ENCODE measurements at places on chromosomes 2 and 18.

GRCh38 chr2:50594233-50594632 lies 437.7 kb downstream of the NRXN1 start:
- no peak for DNase-seq

GRCh38 chr2:234487356-234487755 lies 9.5 kb downstream of the ARL4C start:
- DNase-seq = no peak

DNA sequence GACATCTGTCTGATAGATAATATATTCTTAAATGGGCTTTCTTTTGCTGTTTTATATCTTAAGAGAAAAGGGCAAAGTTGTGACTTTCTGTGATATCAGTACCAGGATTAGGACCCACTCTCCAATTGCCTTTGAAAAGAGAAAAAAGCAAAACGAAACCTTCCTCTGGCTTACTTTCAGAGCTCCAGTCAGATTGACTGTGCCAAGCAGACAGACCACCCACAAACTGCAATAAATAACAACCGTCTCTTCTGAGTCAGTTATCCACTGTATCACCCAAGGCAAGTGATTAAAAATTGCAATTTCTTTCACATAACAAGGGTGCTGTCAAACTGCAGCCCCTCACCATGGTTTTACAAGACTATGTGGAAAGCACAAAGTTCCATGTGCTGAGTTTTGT lies 230.5 kb upstream of the SETBP1 start:
- DNase-seq = no peak

DNA sequence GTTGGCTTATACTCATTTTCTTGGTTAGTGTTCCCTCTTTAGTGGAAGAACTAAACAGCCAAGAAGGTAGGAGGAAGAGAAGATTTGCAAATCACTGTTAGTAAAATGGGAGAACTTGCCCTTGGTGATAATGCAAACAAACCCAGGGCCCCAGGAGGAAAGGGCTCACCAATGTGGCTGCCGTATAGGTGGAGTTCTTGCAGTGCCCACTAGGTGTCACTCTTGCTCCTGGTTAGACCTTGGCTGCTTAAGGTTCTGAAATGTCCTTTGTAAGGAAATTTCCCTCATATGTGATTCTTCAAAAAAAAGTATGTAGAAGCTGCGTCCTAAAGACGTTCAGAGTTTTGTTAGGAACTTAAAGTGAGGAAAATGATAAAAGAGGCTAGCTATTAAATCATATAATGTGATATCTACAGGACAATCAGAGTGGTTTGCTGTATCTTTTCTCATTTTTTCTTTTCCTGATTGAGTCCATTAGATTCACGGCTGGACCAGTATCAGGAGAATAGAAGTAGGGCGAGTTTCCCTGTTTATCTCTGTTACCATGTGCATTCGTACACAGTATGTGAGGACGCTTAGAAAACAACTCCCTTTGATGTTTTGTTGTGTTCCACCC lies 48.6 kb downstream of the RPIA start:
- peak; percentile 67 for DNase-seq

GRCh38 chr18:24043403-24043802 lies 28.8 kb downstream of the TTC39C start:
- DNase-seq = no peak

- no peak for DNase-seq
These were observed 44.8 kb upstream of the ARHGAP25 start for GRCh38 chr2:68689553-68690537.

DNA sequence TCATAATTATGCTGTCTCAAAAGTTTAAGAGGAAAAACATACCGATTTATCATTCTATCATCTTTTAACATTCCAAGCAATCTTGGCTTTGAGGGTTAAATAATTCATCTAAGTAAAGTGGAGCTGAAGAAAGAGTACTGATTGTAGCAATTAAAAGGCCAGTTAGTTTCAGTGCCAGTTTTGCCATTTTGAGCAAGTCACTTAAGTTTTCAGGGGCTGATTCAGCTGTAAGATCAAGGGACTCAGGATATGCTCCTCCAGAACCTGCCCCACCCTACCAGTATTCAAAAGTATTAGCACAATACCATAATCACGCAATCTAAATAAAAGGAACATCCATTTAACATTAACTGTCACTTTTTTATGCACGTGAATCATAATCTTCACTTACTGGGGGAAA lies 1.9 kb downstream of the SS18 start:
- DNase-seq = no peak

DNA sequence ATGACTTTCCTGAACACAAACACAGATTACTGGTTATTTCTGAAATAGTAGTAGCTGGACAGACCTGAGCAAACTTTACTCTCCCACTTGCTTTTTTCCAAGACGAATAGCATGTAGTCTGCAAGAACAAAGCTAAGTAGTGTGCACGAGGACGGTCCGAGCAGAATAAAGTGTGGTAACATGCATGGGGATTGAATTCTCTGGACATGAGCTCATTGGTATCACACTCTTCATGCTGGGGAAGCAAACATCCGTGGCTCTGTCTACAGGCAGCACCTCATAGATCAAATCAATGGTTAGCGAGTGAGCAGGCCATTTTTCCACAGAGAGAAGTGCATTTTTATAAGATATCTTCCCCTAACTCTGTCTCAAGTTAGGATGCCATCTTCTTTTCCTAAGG lies 164.8 kb upstream of the STK17B start:
- DNase-seq = no peak

- DNase-seq = no peak
These were observed 175.4 kb downstream of the NRP2 start for GRCh38 chr2:205857520-205858237.

DNA sequence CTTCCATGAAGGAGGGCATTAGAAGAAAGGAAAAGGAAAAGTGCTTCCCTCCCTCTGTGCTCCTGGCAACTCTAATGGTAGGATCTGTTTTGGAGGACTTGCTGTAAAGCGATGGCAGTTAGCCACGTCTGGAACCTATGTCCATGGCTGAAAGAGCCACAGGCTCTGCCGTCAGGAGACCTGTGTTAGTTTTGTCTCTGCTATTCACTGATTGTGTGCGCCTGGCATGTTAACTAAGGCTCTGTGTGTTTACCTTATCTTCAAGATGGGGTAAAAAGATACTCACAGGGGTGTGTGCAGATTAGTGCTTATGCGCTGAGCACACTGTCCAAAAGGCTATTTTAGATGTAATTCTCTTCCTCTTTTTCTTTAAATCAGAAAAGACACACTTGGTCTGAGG lies 109.8 kb upstream of the LTBP1 start:
- no peak for DNase-seq

GRCh38 chr2:51014759-51015158 lies 17.2 kb downstream of the NRXN1 start:
- DNase-seq = no peak

DNA sequence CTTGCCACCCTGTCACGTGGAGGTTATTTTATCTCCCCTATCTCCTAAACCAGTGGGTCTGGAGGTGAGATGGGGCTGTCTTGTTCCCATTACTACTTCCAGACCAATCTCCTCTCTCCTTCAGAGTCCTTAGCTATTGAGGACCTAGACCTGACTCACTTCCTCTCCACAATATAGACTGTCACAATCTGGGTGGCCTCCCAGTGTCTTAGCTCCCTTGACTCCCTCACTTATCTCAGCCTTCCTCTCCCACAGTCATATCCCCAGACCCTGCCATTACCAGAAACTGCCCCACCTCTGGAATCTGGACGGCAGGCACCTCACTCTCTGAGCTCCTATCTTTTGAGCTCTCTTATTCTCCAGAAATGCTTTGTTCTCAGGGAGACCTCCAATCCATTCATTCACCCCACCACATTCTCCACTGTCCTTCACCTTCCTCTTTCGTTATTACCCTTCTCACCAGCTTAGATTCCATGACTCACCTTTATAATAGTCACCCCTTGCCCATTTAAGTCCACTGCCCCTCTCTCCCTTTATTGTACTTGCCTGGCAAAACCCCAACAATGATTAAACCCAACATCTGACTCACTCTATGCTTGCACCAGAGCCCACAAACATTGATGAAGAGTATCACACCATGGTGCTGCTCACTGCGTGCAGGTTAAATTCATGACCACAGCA lies 23.3 kb upstream of the SIX3 start:
- no peak for DNase-seq

DNA sequence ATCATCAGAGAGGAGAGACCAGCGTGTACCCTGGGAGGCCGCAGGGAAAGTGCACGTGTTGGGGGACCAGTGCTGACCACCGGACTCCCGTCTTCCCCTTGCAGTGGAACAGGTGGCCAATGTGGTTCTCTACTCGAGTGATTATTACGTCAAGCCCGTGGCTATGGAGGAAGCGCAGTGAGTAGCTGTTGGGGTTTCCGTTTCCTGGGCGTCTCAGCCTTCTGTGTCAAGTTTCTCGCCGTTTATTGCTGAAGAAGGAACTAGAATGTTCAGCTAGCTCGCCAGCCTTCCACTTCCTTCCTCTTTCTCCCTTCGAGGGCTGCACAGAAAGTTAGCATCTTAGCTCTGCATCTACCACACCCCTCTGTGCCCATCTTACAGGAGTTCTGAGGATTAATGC lies 22.8 kb upstream of the DGKD start:
- no peak for DNase-seq

DNA sequence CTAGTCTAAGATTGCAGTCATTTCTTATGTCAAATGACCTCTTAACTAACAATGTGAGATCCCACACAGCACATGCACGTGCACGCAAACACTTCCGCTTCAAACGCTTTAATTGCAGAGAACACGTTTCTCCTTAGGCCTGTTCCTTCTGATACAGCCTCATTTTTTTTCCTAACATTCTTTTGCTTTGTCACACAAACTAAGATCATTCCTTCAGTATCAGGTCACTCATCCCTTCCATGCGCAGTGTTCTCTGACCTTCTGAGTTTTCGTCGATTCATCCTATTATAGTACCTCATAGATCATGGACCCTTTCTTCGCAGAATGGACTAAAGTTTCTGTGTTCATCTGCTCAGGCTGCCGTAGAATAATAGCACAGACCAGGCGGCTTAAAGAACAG lies 327.1 kb upstream of the CDH19 start:
- no peak for DNase-seq

Measured in T47D (cell line).